ENCODE measurements at places on chromosomes 5 and 9.

DNA sequence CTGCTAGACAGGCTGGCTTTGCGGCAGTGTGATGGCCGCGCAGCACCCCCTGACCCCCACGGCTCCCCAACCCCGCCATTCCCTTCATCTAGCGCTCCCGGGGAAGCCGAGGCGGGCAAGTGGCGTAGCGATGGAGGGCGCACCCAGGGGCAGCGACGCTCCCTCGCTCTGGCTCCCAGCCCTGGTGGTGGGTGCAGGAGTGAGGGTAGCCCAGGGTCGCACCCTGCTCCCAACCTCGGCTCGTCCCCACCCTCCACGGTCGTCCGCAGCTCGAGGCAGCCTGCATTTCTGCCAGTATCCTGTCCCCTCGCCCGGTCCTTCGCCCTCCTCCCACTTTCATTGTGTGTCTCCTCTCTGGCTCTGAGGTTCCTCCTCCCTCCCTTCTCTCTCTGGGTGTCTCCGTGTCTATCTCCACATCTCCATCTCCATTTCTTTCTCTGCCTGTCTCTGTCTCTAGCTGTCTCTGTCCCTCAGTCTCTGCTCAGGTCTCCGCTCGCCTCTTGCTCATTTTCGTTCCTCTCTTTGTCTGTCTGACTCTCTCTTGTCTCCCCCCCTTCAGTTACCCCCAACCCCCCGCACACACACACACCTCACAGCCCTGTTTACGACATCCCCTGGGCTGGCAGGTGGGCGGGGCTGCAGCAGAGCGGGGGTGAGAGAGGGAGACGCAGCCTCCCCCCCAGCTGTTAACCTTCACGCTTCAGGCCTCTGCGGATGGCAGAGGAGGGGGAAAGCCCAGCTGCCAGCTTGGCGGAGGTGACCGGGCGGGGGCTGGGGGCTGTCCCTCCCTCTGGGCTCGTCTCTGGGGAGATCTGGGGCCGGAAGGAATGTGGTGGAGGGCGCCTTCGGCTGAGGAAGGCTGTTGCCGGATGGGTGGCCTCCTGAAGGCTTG is 48.7 kb upstream of the PSD2 start:
- no peak for DNase-seq

- DNase-seq = no peak
These were observed 17.9 kb upstream of the NRARP start for GRCh38 chr9:137319739-137320551.

GRCh38 chr9:108640230-108640629 is 215.6 kb downstream of the ACTL7B start:
- DNase-seq = no peak

DNA sequence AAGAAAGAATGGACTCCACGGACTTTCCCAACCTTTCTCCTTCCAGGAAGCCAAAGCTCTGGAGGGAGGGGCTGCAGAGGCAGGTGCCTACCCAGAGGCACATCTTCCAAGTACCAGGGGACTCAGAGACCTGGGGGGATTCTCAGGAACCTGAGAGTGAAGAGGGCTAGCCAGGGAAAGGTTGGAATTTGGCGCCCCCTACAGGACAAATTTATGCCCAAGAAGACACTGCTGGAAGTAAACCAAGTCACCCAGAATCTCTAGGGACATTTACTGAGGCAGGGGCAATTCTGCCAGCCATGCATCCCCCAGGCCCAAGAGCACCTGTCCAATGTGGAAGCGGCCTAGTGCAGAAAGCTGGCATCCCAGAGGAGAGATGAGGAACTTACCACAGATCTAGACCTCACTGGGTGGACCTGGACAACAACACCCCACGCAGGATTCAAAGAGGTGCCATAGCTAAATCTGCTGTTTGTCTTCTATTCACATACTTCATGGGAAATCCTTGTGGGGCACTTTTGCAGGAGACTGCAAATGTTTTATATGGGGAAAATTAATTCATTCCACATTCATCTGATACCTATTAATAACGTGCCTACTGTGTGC is 25.9 kb upstream of the IDNK start:
- DNase-seq = peak; percentile 23

GRCh38 chr5:179763215-179763945 is 30.4 kb upstream of the LTC4S start:
- DNase-seq = peak; percentile 76

DNA sequence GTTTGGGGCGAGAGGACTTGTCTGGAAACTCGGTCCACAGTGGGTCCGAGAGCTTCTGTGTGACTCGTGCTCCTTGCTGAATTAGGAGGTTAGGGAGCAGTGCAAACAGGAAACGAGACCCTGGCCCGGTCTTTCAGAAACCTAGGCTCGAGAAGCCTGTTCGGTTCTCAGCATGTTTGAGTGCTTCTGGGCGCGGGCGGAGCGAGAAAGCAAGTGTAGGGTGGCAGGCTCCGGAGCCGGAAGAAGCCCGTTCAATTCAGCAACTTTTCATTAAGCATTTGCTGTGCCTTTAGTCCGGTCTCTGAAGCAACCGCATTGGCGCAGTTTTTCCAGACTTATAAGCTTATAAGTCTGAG is 547 bp downstream of the CLTA start:
- peak; percentile 42 for DNase-seq

- DNase-seq = no peak
These were observed 6.4 kb downstream of the FPGS start for GRCh38 chr9:127809002-127809539.

- DNase-seq = peak; percentile 63
These were observed 4.1 kb downstream of the RPL7A start for GRCh38 chr9:133351908-133352634.

- DNase-seq = peak; percentile 95
These were observed 68.2 kb downstream of the NR2F1-AS1 start for GRCh38 chr5:93512799-93513198.

DNA sequence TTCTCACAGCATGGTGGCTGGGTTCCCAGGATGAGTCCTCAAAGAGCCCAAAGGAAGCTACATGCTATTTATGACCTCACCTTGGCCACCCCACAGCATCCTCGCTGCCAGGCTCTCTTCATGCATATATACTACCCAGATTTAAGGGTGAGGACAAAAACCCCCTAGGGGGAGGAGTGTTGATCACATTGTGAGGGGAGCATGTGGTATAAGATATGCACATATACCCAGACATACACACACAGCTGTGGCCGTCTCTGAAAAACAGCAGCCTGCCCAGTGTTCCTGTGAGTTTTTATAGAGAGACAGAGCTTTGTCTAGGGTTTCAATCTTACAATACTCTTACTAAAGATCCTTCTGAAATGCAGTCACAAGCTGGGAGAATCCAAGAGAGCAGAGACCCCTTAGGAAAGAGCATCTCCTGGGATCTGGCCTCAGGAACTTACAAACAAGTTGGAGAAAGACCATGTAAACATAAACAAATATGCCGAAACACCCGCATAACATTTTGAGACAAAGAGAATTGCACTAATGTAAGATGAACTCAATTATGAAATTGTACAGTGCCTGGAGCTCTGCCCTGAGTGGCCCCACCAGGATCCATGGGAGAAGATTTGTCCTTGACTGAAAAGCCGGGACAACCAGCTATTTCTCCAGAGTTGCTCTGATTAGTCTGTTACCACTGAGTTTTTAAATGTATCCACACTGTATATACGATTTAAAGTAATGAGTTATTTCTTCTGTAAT is 146.4 kb downstream of the GADD45G start:
- no peak for DNase-seq

- no peak for DNase-seq
These were observed 92.5 kb downstream of the ATPSCKMT start for GRCh38 chr5:10157085-10157669.

DNA sequence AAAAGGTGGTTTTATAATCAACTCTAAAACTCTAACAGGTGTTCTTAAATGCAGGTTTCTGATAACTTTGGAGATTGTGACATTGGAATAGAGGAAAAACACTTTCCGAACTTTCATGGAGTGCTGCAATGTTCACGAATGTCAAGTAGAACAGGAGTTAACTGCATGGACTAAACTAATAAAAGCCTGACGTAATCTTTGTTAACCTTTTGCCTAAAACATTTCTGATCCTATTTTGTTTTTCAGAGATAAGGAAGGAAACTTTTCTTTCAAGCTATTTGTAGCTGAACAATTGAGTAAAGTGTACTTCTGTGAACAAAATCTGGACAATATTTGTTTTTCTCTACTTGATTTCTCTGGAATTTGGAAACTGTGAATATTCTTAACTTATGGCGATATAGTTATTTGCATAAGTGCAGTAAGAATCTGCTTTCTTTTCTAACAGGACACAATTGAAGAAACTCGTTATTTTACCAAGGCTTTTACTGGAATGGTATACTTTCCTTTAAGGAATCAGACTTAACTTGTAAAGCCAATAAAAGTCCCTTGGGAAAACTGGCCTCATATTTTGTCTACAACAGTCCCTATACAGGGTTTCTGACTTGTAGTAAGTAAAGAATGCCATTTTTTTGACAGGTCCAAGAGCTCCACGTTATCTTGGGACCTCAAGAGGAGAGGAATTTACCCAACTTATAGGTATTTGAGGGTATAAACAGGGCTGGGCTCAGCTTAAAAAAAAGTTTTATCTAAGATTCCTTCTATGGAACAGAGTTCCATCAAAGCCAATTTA is 154.7 kb downstream of the NXNL2 start:
- DNase-seq = no peak

- no peak for DNase-seq
These were observed 6.7 kb downstream of the ADAMTSL1 start for GRCh38 chr9:18480662-18481093.

DNA sequence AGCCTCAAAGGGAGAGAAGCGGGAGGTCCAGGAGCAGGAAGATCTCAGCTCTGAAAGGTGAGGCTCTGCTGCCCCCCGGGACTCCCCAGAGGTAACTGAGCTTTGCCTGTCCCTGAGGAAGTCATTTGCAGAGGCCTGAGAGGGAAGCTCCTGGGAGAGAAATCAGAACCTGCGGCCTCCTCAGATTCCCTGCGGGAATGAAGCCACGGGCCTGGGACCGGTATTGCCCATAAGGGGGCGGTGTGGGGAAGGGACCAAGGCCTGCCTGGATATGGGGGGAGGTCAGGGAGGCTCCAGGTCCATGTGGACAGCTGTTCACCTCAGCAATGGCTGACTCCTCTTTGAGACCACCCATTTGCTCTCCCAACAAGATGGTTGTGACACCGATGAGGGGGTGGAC is 1.3 kb downstream of the SPATA31E1 start:
- no peak for DNase-seq

- no peak for DNase-seq
These were observed 309.6 kb downstream of the EPB41L4A start for GRCh38 chr5:112109331-112110007.

DNA sequence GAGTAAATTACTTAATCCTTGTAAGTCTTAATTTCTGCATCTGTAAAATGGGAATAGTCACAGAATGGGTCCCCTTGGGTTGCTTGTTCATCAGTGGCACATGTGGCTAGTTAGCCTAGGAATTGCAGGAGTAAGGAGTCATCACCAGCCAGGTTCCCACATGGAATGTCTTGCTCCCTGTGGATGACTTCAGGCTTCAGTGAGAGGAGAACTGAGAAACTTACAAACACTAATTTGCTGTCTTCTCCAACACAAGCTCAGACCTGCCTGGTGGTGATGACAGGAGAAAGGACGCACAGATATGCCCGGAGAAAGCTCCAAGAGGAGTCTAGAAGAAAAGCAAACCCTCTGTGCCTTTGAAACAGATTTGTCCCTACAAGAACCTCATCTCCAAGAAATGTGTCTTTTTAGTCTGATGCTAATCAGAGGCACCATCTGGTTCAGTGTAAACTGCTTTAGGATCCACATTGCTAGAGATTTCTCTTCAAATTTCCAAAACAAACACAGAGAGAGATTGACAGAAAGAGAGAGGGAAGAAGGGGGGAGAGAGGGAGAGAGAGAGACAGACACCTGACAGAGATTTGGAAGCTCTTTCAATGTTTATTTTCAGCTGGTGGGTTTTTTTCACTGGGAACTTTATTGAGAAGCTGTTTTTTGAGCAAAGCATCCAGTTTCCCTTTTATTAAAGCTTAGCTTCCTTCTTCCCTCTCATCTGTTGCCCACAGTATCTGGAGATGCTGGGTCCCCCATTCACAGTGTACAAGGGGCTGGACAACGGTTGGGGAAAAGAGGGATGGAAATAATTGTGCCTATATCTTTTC is 128.3 kb downstream of the DOCK2 start:
- no peak for DNase-seq

GRCh38 chr9:68690088-68690487 is 15.0 kb upstream of the PIP5K1B start:
- no peak for DNase-seq

DNA sequence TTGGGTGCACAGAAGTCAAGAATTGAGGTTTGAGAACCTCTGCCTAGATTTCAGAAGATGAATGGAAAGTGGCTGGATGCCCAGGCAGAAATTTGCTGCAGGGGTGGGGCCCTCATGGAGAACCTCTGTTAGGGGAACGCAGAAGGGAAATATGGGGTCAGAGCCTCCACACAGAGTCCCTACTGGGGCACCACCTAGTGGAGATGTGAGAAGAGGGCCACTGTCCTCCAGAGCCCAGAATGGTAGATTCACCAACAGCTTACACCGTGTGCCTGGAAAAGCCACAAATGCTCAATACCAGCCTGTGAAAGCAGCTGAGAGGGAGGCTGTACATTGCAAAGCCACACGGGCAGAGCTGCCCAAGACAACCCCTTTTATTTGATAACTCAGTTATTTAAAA is 383.5 kb downstream of the TLE4 start:
- DNase-seq = no peak

DNA sequence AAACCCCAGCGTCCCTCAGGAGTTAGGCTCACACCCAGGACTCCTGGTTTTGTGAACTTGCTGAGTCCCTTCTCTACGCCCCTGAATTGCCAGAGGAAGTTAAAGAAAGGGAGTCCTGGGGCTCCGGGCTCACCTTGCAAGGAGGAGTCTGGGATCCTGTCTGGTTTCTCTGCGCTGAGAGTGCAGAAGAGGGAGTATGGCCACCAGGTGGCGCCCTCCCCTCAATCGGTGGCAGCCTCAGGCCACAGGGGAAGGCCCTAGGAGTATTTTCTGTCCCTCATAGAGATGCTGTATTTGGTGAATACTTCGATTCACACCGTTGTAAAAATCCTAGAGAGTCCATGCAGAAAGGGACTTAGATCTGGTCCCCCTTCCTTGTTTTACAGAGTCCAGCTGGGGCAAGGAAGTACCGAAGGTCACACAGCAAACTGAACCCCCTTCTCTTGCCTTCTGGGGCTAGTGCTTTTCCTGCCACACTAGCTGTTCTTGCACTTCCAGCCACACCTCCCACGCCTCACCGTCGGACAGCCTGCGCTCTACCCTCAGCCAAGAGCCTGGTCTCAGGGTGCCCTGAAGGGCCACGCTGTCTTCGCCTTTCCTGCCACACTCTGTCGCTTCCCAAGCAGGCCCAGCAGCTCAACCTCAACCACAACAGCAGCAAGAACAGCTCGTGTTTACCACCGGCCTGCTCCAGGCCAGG is 10.2 kb downstream of the HAND1 start:
- DNase-seq = peak; percentile 65

DNA sequence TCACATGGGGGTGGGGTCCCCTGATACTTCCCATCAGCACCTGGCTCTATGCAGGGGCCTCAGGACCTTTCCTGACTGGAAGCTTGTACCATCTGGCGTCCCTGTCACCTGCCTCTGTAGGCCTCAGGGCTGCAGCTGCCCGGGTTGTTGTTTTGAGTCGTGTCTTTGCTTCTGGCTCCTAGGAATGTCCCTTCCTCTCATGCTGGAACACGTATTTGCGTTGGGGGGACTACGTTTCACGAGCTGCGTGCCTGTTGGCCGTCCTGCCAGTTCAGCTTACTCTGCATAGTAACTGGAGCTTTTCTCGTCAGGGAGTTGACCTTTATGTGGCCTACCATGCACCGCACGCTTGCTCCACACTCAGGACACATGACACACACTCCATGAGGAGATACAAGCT is 54.9 kb upstream of the IRX4 start:
- no peak for DNase-seq

GRCh38 chr5:115624994-115625393 is 842 bp downstream of the TMED7 start:
- no peak for DNase-seq
